ENCODE measurements at places on chromosomes 2 and 18.

GRCh38 chr2:158569284-158569683, 112.5 kb downstream of the PKP4 start:
- no peak for DNase-seq

GRCh38 chr2:85541753-85542457, 2.9 kb downstream of the MAT2A start:
- no peak for DNase-seq

DNA sequence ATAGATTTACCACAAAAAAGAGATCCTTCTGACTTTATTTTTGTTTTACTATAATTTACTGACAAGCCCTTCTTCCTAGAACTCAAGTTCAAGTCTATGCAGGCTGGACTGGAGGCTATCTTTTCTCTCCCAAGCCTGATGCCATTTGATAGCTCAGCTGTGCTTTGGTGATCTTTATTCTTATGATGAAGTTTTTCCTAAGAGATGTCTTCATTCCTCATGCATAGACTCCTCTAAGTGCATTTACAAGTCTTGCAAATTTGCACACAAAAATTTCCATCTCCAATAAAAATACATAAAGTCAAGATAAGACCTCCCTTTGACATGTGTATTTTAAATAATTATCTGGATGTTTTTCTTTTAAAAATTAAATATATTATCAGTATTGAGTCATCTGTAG, 167.4 kb upstream of the ETAA1 start:
- DNase-seq = no peak

- no peak for DNase-seq
Observed at GRCh38 chr18:40055262-40055661, 1899.8 kb upstream of the PIK3C3 start.

GRCh38 chr2:20104900-20105545, 53.6 kb upstream of the LAPTM4A start:
- DNase-seq = peak; percentile 6

DNA sequence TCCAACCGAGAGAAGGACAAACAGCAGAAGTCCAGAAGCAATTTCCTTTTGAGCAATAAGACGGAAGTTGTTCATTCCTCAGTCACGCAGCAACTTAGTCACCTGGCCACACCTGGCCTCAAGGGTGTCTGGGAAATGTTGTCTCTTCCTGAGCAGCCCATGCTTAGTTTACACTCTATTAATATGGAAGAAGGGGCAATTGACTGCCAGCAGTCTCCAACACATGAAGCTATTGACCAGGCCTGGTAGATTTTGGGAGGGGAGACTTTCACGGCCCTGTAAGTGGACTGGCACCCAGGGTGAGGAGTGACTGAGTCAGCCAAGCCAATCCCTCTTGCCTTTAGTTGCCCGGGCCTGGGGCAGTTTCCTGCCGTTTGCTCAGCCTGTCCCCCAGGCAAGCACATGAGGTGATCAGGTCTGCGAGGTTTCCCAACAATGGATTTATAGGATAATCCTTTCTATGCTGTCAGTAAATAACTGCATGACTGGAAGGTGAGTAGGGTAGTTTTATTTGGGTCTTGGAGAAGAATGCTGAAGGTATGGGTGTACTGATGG, 43.8 kb upstream of the PPP4R1 start:
- no peak for DNase-seq

GRCh38 chr18:46406539-46406932, 250.5 kb downstream of the LOXHD1 start:
- peak; percentile 59 for DNase-seq

DNA sequence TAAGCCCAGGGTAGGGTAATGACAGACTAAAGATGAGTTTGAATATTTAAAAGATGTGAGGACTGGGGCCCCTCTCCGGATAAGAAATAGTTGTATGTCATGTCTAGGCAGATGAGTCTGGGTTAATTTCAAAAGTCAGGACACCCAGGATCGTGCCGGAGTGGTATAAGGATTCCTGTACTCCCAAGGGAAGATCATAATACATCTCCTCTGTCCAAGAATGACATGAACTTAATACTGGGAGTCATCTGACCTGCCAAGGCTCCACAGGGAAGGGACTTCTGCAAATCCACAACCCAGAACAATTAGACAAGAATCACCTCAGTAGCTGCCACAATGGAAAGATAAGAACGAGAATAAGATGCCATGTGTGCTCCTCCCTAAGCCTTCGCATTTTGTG, 17.1 kb downstream of the RPRM start:
- no peak for DNase-seq

DNA sequence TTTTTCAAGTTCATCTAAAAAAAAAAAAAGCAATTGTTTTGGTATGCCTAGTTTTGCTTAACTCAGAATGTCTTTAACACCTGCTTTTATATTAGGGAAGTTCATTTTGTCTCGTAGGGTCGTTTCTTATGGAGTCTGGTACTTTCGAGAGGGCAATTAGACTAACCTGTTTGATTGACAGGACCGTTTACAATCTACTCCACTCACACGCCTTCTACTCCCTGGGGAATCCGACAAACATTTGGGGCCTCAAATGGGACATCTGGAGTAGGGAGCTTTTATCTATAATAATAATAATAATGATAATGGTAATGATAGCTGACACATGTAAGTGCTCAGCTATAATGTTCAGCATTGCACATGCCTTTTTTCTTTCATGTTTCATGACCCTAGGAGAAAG, 261.6 kb upstream of the RASGRP3 start:
- no peak for DNase-seq

DNA sequence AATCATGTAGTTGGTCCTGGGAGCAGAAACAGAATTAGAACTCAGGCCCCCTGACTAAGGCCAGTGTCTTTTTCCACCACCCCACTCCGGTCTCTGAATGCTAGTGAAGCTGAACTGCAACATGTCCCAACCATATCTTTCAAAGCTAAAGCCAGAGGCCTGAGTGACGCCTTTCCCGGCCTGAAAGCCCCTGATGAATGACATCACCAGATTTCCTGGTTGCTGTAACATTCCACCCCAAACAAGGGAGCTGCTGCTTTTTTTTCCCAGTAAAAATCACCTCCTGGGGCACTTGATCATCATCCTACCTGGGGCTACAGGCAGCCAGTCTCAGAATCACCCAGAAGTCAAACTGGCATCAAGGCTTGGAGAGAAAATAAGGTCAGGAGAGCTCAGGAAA, 162.7 kb downstream of the ARL4C start:
- no peak for DNase-seq

DNA sequence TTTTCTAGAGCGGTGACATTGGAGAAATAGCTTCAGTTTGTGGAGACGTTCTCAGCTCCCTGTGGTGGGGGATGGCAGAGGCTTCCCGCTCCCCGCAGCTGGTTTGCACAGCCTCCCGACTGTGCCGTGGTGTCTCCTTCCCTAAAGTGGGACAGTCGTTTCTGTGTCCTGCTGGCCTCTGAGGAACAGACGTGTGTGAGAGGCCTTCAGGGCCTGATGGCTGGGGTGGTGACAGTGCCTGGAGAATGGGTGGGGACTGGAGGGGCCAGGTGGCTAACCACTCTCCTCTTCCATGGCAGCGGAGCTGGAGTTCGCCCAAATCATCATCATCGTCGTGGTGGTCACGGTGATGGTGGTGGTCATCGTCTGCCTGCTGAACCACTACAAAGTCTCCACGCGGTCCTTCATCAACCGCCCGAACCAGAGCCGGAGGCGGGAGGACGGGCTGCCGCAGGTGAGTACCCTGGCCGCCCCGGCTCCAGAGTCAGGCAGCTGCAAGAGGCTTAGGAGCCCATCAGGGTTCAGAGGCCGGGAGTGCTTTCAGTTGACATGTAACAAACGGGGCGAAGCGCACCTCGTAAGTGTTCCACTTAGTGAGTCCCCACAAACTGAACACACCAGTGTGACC, 105.4 kb downstream of the FAM210A start:
- DNase-seq = no peak

DNA sequence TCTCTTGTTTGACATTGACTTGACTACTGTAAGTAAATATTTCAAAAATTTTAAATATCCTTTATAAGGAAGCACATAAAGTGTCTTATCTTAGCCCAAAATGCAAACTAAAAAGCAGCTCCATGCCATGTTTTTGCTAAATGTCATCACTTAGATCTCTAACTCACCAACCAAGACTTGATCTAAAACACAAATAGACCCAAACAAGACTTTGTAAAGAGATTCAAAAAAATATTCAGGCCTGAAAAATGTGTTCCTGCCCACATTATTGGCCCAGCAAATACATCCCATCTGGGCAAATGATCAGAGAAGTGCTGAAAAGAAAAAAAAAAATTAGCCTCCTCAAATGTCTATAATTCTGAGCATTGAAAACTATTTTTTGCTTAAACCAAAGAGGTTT, 187.6 kb downstream of the MREG start:
- no peak for DNase-seq

- no peak for DNase-seq
Observed at GRCh38 chr2:173062801-173063200, 12.8 kb upstream of the MAP3K20 start.

- DNase-seq = no peak
Observed at GRCh38 chr2:125746321-125747164, 909.4 kb upstream of the GYPC start.

DNA sequence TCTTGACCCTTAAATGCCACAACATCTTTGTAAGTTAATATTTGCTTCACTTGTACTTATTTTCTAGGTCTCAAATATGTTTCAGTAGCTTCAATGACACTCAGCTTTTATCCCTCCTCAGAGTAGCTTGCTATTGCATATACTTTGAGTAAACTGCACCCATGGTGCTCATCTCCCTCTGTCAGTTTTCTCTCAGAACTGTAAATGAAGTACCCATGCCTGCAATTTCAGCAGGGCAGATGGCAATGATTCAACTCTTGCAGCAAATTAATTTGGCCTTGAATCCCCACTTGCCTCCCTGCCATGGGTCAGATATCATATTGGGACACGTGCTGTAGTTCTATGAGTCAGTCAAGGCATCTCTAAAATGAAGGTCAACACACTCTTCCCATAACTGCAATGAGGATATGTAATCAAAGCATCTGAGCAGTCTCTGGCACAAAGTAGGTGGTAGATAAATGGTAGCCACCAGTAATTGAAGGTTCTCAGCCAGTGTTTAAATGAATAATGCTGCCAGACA, 225.8 kb downstream of the PIEZO2 start:
- DNase-seq = no peak

GRCh38 chr2:216887138-216887537, 27.3 kb upstream of the TNP1 start:
- DNase-seq = no peak

- DNase-seq = no peak
Observed at GRCh38 chr18:49666045-49666775, 104.4 kb downstream of the LIPG start.

- DNase-seq = no peak
Observed at GRCh38 chr2:20330192-20330591, 20.5 kb downstream of the PUM2 start.

GRCh38 chr2:112583497-112584133, 794 bp upstream of the CHCHD5 start:
- no peak for DNase-seq

- no peak for DNase-seq
Observed at GRCh38 chr2:228164718-228165117, 16.8 kb downstream of the SPHKAP start.

GRCh38 chr18:31736630-31737029, 24.1 kb downstream of the SLC25A52 start:
- no peak for DNase-seq

GRCh38 chr18:61738042-61738441, 154.8 kb downstream of the RNF152 start:
- DNase-seq = no peak

Measured in NCI-H2029 treated with DMSO at 0.1 percent for 48 hours (cell line).